ENCODE measurements at places on chromosomes 2 and 18.

DNA sequence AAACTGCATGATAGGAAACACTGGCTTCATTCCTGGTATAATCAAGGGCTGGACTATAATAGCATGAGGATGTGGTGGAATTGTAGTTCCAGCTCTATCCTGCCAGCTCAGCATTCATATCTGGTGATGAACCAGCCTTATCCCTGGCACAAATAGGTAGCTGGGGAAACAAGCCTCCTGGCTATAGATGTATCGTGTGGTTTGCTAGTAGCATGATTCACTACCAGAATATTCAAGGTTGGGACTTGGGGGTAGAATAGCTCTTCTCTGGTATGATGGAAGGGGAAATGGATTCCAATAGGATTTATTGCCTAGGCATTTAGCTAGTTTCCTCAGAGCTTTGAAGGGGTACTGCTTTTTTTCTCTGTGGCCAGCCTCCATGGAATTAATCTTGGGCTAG is 532.8 kb downstream of the FBXO15 start:
- DNase-seq = no peak

DNA sequence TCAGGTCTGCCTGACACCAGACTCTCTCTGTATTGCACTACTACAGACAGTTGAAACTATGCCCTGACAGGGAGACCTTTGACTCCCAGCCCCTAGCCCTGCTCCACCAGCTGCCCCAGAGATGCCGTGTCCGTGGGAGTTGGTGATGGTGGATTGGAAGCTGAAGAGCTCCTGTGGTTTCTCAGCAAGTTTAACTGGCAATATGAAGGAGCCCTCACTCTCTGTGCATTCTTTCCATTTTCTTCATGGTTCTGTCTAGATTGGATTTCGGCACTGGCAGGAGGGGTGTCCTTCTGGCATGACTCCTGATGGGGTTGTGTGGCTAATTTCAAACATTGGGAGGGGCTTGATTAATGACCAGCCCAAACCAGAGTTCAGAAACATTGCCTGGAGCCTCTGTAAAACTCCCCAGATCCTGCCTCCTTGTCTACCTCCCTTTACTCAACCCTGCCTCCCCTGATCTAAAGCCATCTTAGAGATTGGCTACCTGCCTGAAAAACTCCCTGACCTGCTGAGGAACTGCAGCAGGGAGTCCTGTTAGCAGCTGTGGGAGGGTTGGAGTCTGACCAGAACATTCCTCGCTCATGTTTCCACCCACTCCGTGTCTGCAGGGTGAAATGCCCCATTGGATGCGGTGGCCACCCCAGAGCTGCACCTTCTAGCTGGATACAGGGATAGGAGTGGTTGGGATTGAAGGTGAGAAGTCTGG is 206.9 kb upstream of the SPRED2 start:
- DNase-seq = no peak

DNA sequence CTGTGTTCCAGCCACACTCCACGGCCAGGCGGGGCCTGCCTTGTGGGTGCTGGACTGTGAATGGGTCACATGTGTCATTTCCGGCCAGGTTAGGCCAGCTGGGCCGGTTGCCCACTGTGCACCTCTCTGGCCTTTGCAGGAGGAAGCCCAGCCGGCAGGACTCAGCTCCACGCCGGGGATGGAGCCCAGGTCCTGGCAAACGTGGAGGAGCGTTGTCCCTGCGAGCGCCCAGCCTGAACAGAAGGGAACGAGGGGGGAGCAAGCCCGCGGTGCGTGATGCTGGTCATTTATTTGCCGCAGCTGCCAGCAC is 152.9 kb downstream of the PXDN start:
- no peak for DNase-seq

DNA sequence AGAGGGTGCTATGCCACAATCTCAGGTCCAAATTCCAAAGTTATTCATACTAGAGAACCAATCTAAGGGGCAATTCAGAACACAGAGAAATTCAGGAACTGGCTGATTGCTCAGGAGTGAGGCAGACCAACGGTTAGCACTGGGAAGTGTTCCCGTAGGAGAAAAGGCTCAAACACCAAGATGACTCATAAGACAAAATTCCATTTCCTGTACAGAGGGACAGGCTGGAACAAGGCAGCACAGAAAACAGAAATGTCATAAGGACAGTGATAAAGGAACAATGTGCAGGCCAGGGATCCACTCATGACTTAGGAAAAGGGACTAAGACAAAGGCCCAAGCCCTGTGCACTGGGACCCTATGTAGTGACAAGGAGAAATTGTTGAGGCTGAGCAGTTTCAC is 54.2 kb downstream of the PDE1A start:
- DNase-seq = no peak

- DNase-seq = no peak
Measured at GRCh38 chr2:238228700-238229099, 11.1 kb downstream of the HES6 start.

DNA sequence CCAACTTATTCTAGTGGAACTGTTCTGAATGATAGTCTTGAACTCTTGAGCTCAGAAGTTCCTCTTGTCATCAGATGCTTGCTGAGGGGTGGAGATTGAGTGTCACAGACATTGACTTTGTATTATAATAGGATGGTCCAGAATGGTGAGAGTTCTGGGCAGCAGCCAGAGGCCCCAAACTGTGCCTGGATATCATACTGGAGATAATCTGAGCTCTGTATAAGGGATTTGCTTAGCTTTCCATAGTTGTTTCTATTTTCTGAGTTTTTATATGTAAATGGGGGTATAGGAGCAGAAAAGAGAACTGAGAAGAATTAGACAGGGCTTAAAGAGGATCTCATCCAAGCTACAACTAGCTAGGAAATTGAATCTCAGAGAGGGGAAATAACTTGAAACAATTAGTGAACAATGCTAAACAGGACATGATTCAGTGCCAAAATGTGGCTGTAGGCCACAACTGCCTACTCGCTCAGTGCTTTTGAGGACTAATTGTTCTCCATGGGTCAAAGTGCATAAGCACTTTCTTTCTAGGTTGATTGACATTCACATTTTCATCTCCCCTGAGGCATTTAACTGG is 10.1 kb upstream of the LCLAT1 start:
- DNase-seq = no peak

GRCh38 chr2:185892484-185892883 is 153.9 kb downstream of the FSIP2 start:
- no peak for DNase-seq

DNA sequence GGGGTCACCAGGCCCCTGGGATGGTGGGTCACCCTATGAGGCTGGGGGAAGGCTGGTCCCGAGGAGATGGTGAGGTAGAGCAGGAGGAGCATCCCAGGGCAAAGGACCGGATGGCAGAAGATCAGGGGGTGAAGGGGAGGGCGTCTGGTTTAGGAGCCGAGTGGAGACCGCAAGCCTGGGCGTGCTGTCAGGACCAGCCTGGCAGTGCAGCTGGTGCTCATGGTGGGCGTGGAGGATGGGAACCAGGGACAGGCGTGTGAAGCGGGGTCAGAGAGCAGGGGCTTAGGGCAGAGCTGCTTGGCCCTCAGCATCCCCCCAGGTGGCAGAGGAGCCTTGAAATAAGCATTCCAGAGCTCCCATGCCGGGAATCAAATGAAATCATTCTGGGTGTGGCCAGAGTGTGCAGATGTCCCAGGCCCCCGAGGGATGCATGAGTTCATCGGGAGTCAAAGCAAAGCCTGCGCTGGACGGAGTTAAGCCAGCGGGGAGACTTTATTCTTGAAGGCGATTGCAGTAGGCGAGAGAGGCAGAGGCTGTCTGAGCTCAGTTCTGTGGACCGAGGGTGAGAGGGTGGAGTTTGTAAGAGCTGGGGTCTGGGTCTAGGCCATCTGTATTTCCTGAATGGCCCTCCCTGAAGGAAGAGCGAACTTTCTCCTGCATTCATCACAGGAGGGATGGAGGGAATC is 33.1 kb upstream of the MBP start:
- DNase-seq = no peak

- DNase-seq = no peak
Measured at GRCh38 chr18:60732143-60732542, 359.6 kb upstream of the MC4R start.

DNA sequence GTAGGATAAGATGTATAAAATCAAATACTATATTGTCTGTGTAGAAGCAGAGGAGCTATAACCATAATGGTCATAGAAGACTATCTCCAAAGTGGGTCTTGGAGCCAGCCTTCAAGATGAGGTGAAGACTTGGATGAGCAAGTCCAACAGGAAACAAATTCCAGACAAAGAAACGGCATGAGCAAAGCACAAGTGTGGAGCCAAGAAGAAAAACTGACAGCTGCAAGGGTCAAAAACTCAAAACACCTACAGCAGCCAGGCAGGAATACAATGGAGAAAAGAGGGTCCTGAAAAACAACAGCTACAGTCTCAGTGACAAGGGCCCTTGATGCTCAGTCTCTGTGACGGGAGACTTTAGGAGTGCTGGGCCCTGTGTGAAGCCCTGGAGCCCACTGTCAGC is 102.4 kb downstream of the STK39 start:
- DNase-seq = no peak

Measured in amygdala (tissue), 56 donors.